ENCODE measurements at places on chromosomes 12 and 14.

DNA sequence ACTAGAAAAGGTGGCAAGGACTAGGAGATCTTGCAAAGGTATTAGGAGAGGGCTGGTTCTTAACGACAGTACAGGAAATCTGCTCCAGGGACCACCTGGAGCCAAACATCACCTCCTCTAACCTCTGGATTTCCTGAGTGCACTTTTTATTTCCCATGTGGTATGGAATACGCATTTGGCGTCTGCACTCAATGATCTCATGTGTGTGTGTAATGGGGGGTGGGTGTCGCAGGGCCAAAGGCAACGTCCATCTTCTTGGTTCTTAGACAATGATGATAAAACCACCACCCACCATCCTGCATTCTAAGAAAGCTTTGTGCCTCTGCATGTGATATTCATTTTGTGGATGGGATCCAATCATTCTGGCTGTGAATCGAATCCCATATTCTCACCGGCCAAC, 68.8 kb downstream of the CLMN start:
- ATAC-seq: no peak

GRCh38 chr12:1796515-1797010, 23.8 kb upstream of the LRTM2 start:
- ATAC-seq: no peak

DNA sequence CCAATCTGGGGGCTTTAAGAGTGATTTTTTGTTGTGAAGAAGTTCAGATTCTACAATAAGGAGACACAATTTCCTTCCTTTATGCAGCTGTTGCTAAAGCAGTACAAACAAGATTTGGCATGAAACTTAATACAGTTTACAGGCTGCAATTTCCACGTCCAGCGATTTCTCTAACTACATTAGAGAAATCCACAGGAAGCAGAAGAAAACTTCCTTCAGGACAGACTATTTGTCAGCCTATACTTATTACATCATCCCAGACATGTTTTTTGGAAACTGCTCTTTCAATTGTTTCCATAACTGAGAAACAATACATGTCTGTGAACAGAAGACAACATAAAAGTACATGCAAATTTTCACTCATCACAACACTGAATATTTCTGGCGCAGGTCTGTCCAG, 204.3 kb downstream of the TTC7B start:
- ATAC-seq: no peak

DNA sequence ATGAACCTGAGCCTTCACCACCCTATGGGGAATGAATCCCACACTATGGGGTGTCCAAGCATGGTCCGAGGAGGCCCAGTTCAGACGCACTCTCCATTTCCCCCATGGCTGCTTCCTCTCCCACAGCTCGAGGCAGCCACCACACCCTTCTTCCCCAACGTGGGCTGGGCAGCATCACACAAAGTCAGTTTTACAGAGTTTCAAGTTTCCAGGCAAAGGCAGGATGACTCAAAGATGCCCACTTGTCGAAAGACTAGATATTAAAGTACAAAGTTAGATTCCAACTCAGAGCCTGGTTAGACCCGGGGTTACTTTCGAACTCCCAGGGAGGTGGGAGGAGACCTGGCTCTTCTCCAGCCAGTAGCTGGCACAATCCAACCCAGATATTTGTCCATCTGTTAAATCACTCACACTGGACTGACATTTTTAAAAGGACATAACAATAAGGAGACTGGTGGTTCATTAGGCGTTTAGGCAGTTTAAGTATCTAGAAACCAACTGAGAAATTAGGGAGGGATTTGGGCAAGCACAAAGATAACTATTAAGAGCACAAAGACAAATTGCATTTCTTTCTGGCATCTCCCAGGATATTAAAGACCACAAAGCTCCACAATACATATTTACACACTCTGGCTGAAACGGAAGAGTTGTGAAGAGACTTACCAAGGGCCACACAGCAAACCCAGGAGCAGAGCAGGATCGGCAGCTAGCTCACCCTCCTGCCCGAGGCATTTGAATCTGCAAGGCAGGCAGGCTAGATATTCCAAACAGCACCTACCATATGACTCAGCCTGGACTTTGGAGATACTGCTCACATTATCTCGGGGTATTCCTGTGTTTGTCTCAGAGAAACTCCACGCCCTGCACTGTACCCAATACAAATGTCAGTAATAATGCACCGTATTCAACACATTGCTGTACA, 34.8 kb downstream of the TMCC3 start:
- peak; percentile 77 for ATAC-seq

DNA sequence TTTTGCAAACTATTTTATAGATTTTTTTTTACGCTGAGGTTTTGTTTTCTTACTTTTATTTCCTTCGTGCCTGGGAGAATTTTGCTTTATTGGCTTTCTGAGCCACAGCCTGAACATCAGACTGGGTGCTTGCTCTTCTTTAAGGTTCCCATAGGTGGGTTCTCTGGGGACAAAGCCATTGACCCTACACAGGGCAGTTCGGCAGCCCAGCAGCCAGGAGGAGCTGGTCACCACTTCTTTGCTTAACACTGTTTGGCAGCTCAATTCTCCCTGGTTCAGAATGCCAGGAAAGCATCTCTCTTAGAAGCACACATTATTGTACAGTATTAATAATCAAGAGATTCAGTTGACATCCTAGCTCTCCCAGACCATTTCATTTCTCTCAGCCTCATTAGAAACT, 140.8 kb upstream of the NEDD1 start:
- no peak for ATAC-seq

DNA sequence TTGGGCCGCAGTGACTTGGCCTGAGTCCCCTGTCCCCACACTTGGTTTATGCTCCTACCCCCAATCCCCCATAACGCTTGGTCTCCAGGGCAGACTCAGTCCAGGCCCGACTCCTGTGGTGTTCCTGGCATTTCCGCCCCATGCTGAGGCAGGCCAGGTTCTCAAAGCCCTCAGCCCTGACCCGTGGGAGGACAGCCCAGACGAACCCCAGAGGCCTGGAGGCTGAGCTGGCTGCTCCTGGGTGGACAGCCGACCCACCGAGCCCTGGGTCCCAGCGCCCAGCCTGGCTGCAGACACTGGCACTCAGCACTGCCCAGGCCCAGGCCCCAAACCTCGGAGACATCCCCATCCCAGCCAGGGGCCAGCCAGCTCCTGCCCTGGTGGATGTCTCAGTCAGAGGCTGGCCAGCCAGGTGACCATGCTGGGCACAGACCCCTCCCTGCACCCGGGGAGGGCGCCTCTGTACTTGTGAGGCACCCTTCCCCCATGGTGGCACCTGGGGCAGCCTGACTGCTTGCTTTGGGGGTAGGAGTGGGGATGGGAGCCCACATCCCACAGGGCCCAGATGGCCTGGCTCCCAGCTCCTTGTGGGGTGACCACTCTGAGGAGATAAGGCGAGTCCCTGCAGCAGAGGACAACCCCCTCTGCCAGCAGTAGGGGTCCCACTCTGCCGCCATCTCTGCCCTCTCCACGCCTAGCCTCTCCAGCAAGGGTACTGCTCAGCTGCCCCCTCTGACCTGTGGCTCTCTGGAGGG, 1.4 kb downstream of the PLD4 start:
- no peak for ATAC-seq

DNA sequence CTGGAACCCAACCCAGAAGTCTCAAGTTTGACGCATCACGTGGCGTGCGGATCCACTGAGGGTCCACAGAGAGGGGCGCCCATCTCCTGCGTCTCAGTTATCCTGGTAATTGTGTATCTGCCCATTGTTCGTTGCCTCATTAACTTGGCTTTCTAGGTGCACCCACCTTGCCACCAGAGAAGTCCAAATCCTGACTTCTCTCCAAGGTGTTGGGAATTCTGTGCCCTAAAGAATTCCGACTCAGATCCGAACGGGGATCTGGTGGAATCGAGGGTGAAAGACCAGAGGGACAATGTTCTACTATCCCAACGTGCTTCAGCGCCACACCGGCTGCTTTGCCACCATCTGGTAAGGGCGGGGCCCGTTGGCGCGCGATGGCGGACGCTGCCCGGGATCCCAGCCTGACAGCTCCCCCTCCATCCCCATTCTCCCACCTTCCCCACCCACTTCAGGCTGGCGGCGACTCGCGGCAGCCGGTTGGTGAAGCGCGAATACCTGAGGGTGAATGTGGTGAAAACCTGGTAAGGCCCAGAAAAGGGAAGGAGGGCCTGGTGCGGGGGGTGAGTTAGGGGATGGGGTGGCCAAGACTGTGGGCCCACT, 481 bp downstream of the REC8 start:
- ATAC-seq: no peak

- ATAC-seq: no peak
Measured at GRCh38 chr14:89589400-89590118, 172.5 kb upstream of the FOXN3 start.

GRCh38 chr14:39154594-39155189, 15.4 kb downstream of the TRAPPC6B start:
- ATAC-seq: no peak

GRCh38 chr12:113555226-113555625, 83.6 kb upstream of the LHX5 start:
- ATAC-seq: no peak

DNA sequence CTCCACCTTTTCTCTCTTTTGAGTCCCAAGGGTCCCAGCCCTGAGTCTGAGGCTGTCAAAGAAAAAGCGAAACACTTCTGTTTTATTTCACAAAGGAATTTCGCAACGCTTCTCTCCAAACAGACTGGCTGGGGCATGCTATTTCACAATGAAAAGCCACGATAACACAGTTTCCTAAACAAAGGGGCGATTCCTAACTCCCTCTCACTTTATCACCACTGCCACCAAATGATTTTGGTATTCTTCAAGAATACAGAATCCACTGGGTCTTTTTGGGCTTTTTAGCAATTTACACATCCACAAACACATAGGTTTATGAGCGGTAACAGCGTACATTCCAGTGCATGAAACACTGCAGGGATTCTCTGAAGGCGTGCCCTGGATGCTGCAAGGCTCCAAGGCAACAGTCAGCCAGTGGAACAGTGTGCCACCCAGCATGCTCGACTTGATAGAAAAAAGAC, 161.2 kb downstream of the DAD1 start:
- peak; percentile 78 for ATAC-seq

DNA sequence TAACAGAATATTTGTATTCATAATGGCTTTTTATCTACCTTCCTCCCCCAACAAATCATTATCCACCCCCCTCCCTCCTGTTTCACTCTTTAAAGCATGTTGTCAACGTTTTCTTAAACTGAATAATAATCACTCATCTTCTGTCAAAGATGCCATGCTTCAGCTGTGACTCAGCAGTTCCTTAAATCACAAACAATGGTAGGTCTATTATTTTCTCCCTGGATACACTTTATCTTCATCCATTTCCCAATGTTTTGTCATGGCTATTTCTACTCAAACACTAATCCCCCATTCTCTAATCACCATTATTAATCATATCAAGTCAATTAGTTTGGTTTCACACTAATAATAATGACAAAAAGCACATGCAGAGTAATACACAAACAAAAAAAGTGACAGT, 6.5 kb downstream of the CLEC12B start:
- no peak for ATAC-seq

GRCh38 chr12:29427964-29428363, 47.0 kb upstream of the ERGIC2 start:
- no peak for ATAC-seq

DNA sequence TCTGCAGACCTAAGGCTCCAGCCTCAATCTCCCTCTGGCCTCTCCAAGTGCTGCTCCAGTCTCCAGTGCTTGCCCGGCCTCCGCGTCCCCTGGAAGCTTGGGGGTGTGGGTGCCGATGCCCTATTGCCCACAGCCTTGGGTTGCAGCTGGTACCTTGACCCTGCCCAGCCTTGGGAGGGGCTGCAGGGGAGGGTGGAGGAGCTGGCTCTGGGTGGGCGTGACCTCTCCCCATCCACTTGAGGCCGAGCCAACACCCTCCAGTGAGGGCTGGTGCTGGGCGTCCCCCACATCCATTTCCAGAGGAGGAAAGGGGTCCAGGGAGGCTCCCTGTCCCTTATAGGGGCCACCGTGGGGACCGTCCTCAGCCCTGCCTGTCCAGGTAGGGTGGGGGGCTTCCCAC, 24.1 kb downstream of the KIF26A start:
- ATAC-seq: no peak

DNA sequence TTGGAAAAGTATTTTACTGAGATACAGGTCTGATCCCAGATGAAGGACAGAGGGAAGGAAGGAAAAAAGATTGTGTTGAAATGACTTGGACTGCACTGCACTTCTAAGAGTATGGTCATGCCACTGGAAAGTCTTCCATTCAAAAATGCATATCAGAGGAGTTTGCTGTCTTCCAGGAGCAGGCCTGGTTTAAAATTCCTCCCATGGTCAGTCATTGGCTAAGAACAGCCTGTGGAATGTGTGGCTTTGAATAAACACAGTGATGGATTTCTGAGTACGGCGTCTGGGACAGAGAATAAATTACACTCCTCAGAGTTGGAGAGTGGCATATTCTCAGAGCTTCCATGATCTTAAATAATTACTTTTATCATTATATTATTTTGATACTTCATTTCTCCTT, 245.8 kb upstream of the PDZRN4 start:
- no peak for ATAC-seq

DNA sequence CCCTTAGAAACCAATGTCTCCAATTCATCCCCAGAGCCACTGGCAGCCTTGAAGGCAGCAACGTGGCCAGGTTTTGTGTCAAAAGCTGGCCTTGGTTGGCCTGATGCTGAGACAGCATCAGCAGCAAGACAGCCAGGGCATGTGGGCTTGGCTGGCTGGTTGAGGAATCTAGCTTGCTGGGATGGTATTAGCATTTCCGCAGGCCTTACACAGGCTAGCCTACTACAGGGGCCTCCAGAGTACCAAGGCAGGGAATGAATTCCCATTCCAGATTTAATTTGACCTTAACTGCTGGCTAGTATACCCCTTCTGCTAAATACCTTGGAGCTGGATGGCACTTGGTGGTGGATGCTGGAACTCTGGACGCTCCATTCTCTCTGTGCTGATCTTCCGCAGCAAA, 15.8 kb downstream of the NGDN start:
- no peak for ATAC-seq

GRCh38 chr12:132489078-132489601, 811 bp upstream of the FBRSL1 start:
- peak; percentile 29 for ATAC-seq

GRCh38 chr14:51298895-51299294, 58.8 kb downstream of the TMX1 start:
- no peak for ATAC-seq

- ATAC-seq: no peak
Measured at GRCh38 chr12:80756875-80757274, 40.2 kb downstream of the MYF5 start.

DNA sequence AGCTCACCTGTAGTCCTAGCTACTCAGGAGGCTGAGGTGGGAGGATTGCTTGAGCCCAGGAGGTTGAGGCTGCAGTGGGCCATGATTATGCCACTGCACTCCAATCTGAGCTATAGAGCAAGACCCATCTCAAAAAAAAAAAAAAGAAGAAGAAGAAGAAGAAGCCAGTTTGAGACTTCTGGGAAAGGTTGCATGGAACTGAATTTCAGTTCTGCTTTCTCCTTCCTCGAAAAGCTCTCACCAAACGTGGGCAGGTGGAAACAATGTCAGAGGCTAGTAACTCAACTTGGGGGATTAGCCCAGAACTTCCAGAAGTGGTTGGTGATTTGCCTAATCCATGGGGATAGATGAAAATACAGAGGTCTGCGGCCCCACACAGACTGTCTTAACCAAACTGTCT, 18.7 kb downstream of the FLVCR2 start:
- no peak for ATAC-seq

- no peak for ATAC-seq
Measured at GRCh38 chr12:44294649-44295048, 458.8 kb downstream of the TMEM117 start.
